ENCODE measurements at places on chromosomes 13 and 19.

DNA sequence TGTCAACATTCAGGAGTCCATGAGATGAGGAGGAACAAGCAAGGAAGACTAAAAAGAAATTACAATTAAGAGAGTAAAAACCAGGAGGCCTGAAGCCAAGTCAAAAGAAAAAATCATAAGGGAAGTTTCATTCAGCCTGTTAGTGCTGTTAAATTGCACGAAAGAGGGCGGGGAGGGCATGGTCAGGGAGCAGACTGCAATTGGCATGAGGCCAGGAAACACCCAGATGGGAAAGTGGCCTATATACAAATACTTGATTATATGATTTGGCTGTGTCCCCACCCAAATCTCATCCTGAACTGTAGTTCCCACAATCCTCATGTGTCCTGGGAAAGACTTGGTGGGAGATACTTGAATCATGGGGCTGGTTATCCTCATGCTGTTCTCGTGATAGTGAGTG lies 43.9 kb downstream of the TNFSF13B start:
- DNase-seq = no peak

DNA sequence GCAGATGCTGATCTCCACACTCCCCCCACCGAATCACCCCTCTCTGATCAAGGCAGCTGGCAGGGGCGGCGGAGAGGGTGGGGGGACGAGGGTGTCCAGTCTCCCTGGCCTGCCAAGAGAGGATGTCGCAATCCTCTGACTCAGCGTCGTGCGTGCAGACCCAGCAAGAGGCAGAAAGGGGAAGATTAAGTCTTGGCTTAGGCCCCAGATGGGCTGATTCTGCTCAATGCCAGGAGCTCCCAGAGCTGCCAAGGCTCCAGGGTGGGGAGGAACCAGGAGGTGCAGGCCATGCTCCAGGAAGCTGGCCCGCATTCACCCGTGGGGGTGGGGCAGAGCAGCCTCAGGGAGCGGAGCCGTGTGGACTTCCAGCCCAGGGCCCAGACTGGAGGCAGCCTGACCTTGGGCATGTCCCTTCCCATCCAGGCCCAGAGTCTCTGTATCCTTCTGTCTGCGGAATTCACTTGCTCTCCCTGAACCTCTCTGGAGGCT lies 6.6 kb upstream of the BCL3 start:
- DNase-seq = peak; percentile 93

- DNase-seq = peak; percentile 81
These were observed at the start of gene IL17D for GRCh38 chr13:20702915-20703779. TSS of gene IL17D (plus strand) at chr13:20703699. CDS start at chr13:20704002, 303 bp downstream.

GRCh38 chr13:28137596-28137995 lies 749 bp upstream of the PAN3 start:
- DNase-seq = peak; percentile 44

DNA sequence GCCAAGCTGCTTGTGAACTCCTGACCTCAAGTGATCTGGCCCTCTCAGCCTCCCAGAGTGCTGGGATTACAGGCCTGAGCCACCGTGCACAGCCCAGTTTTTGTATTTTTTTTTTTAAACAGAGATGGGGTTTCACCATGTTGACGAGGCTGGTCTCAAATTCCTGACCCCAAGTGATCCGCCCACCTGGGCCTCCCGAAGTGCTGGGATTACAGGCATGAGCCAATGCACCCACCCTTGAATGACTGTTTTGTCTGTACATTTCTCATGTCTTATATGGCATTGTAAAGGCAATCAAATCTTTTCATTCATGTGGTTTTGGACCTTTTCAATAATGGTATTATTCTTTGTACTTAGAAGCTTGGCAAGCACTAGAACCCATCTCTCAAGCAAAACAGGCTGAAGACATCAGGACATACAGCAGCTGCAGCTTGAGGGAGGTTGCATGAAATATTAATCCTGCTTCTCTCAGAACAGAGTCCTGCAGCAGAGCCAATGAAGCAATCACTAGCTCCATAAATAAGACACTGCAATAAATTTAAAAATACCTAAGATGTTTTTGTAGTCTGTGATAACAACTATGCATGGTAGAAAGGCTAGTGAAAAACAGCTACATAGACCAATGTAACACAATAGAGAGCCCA lies 209.9 kb downstream of the TUBA3C start:
- no peak for DNase-seq

DNA sequence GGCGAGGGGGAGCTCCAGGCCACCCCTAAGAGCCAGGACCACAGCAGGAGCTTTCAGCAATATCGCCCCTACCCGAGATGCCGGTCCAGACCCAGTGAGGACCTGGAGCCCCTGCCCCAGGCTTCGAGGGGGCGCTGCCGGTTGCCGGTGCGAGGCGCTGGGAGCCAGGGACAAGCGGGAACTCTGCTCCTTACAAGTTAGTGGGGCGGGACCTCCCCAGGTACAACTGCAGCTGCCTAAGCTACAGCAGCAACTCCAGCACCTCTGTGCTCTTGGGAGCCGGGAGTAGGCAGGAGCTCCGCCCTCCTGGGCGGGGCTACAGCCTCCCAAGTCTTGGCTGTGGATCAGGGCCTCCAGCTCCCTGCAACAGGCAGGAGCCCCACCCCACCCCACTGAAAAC lies 15.2 kb upstream of the TSC22D1 start:
- DNase-seq = no peak

GRCh38 chr19:7266832-7267231 lies 27.4 kb downstream of the INSR start:
- DNase-seq = no peak

GRCh38 chr13:99986741-99987140 lies 5.2 kb downstream of the ZIC2 start:
- no peak for DNase-seq

GRCh38 chr13:110470272-110471009 lies 91.1 kb downstream of the RAB20 start:
- DNase-seq = no peak

DNA sequence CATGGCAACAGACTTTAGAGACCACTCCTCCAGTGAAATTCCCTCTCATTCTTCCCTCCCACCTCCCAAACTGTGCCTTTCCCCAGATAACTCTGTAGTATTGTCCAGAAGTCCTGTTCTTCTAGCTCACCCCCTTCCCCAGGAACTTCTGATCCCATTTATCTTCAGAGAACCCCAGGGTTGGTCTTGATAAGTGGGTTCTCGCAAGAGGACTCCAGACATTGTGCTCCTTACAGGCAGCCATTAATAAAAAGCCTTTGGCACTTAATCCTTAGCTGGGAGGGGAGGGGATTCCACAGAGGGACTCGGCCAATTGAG lies 1.9 kb downstream of the LTBP4 start:
- DNase-seq = no peak

DNA sequence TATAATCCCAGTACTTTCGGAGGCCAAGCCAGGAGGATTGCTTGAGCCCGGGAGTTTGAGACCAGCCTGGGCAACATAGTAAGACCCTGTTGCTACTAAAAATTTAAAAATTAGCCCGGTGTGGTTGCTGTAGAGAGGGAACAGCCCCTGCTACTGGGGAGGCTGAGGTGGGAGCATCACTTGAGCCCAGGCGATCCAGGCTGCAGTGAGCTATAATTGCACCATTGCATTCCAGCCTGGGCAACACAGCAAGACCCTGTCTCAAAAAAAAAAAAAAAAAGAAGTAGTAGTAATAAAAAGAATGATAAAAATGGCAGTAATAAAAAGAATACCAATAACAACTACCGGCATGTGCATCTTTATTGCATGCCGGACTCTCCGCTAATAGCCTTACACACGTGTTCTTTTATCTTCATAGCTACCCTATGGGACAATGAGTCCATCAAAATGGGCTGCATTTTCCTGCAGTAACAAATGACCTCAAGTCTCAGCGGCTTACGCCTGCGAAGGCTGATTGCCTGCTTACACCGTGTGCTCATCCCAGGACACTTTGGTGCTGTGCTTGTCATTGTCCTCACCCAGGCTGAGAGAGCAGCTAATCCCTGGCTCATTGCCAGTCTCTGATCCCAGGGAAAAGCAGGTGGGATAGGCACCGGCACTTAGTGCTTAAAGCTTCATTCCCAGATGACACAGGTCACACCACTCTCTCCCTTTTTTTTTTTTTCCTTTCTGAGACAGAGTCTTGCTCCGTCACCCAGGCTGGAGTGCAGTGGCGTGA lies 14.4 kb upstream of the SYCN start:
- no peak for DNase-seq

- no peak for DNase-seq
These were observed 727.7 kb downstream of the UQCRFS1 start for GRCh38 chr19:28485292-28485691.

DNA sequence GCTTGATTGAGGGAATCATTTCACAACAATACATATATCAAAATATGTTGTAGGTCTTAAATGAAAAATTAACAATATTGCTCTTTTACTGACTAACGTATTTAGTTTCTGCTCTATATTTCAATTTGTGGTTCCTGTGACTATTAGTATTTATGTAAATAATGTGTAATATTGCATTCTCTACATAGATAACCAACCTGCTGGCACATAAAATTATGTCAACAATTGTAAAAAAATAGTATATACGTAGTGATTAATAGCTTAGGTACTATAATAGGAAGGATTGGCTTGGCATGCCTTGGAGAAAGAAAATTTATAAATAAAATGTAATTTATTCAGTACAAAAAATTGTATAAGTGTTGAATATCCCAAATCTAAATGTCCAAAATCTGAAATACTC lies 1336.1 kb downstream of the PCDH9 start:
- DNase-seq = no peak

- DNase-seq = no peak
These were observed 768 bp downstream of the TMPRSS9 start for GRCh38 chr19:2360833-2361232.

GRCh38 chr13:41306271-41307145 lies 4.6 kb upstream of the NAA16 start:
- DNase-seq = no peak

DNA sequence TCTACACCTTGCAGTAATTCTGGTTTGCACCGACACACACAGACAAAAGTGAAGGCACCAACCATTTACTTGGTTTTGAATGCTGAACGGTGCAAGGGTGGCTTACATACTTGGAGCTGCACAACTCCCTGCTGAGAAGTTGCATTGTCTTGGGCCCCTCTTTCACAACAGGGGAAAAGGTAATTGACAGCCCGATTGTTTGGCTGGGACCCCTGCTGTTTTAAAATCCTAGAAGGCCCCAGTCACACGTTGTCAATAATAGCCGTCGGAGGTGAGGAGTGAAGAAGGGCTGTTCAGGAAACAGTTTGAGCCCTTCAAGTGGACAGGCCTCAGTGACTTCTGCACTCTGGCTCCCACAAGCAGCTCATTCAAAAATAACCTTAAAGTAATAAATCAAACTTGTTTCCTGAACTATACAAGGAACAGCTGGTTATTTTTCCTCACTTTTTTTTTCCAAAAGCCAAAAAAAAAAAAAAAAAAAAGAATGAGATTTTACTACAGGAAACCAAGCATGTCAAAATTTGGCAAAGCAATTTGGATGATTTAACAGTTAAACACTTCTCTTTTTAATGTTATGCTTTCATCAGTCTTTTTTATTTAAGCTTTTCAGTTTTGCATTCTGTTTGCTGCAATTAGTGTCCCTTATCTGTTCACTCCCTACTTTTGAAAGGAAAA lies 19.0 kb upstream of the SPRY2 start:
- DNase-seq = no peak

DNA sequence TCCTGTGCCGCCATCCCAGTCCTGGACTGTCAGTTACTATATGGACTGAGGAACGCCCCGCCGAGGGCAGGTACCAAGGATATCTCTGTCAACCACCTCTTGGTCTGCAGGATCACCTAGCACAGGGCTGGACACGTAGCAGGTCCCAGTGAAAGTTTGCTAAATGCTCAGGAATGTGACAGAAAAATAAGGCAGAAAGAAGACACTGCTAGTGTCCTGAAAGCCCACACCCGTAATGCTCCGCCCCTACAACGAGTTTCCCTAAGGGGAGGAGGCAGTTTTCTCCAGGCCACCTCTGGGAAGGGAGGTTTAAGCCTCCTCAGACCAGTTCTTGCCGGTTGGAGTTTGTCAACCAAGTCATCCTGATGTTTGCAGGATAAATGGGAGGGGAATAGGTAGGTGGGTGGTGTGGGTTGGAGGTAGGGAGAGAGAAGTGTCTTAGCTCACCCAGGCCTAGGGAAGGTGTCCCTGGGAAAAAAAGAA lies 1.7 kb upstream of the SERTAD3 start:
- DNase-seq = no peak

DNA sequence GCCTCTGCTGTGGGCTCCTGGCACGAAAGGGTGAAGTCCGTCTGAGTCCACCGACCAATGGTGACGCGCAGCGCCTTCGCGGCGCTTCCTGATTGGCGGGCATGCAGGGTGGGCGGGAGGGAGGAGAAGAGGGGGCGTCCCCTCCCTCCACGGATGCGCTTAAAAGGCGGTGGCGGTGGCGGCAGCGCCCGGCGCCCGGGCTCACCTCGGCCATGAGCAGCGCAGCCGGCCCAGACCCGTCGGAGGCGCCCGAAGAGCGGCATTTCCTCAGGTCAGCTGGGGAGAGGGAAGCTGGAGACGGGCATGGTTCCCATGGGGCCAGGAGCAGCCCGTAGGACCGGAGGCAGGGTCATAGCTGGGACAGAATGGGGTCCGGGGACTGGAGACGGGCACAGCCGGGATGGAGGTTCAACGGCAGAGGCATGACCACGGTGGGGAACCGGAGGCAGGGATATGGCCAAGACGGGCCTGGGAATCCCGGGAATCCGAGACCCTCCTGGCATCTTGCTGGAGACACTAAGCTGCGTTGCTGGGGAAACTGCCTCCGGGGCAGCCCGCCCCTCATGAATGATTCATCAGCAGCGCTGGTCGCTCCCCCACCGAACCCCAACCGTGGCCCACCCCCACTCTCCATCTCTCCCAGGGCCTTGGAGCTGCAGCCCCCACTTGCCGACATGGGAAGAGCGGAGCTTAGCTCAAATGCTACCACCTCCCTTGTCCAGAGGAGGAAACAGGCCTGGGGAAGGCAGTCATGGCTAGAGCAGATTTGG lies at the start of gene YJEFN3:
TSS of gene YJEFN3 (plus strand) at position 191 of the 770 bp plus-strand sequence. CDS start at position 213, 22 bp downstream.
- no peak for DNase-seq

- no peak for DNase-seq
These were observed 844 bp upstream of the ASPDH start for GRCh38 chr19:50514346-50515167.

- DNase-seq = no peak
These were observed 568 bp downstream of the POLR2I start for GRCh38 chr19:36113894-36114720.

- peak; percentile 62 for DNase-seq
These were observed 816 bp upstream of the TBXA2R start for GRCh38 chr19:3607303-3608078.

GRCh38 chr19:13396250-13397080 lies 109.8 kb downstream of the CACNA1A start:
- DNase-seq = no peak

- no peak for DNase-seq
These were observed 9.6 kb downstream of the BCAM start for GRCh38 chr19:44818466-44819031.

GRCh38 chr19:801861-802497 lies 4.7 kb downstream of the PTBP1 start:
- no peak for DNase-seq

DNA sequence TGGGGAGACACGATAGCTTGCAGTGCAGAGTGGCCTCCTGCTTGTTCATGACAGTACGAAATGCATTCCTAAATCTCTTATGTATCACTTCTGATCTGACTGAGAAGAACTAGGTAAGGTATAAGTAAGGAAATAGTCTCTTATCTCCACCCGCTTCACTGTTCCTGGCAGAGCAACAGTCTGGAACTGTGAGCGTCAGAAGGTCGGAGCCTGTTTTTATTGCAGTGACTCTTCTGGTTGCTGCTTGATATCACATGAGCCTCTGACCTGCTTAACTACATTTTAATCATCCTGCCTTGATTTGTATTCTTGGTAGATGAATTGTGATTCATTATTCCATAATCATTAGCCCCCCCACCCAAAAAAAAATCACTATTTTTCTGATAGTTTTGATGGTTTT lies 69.0 kb downstream of the COL4A2 start:
- DNase-seq = no peak

GRCh38 chr13:41706152-41706551 lies 248.8 kb downstream of the RGCC start:
- no peak for DNase-seq
